NCI-H510A treated with DMSO at 0.1 percent for 48 hours (cell line): ENCODE measurements at places on chromosomes 6 and 20.

DNA sequence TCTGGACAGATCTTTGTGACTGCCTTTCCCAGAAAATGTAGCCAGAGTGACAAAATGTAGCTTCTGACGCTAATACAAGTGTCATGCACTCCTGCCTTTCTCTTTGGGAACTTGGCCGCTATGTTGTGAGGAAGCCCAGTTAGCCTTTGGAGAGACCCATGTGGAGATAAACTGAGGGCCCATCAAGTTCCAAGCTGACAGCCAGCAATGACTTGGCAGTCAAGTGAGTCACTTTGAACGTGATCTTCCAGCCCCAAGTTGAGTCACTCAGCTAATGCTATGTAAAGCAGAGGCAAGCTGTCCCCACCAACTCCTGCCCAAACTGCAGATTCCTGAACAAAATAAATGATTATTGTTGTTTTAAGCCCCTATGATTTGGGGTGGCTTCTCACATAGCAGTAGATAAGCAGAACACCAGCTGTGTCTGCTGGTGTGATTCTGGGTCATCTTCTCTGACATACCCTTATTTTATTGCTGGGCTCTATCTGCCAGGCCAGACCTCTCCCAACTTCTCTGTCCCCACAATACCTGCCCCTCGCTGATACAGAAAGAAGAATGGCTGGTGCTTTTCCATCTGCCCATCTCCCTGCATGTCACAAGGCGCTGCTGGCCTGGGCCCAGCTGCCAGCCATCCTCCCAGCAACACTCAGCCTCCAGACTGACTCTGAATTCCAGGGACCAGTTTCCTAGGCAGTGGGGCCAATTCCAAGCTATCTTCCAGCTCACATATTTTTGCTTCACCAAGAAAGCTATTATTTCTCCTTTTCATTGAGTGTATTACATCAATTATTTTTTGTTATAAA, 274.8 kb downstream of the LRFN2 start:
- no peak for DNase-seq

DNA sequence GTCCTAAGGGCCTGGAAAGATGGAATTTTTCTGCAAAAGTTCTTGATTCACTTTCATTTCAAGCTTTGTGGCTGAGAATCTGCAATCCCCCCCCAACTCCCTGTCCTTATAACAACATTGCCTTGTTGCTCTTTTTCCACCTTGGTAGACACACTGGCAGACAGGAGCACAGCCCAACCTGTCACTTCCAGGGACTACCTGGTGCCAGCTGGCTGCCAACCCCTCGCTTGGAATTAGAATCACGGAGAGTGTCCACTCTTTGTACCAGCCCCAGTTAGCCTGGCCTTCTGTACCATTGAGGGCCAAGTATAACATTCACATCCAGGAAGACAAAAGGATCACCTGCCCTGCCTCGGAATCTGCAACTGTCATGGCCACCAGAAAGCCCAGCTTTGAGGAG, 74.7 kb downstream of the POPDC3 start:
- no peak for DNase-seq

DNA sequence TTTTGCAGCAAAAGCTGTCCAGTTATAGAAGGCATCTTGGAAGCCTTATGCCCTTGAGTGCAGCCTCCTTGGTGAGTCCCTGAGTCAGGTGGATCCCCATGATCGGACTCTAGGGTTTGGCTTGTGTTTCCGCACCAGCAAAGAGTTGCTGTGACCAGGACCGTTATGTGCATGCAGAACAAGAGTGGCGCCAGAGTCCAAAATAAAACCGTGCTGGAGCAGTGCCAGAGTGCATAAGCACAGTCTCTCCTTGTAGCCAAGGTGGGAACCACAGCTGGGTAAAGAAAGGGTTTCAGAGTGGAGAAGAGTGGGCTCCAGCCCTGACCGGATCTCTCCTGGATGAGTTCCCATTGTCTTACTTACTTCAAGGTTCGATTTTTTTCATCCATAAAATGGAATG, 58.6 kb downstream of the FOXA2 start:
- no peak for DNase-seq

- peak; percentile 18 for DNase-seq
Observed at GRCh38 chr6:74969591-74970267, 236.1 kb downstream of the COL12A1 start.

GRCh38 chr6:156719395-156719719, 57.8 kb upstream of the ARID1B start:
- DNase-seq, result no peak

DNA sequence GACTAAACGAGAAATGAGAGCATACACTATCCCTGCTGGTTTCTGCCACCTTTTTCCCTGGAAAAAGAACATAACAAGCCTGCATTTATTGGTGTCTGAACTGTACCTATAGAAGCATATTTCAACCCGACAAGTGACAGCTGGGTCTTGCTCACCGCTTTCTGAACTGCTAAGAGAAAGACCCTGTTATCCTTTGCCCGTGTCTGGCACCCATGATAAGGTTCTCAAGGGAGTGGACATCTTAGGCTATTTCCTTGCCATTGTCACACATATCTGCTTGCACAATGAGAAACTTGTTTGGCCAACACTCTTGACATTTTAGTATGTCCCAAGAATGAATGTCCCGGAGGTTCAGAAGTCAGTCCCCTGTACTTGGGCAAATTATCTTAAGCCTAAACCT, 19.3 kb downstream of the RIPOR2 start:
- DNase-seq, result no peak

DNA sequence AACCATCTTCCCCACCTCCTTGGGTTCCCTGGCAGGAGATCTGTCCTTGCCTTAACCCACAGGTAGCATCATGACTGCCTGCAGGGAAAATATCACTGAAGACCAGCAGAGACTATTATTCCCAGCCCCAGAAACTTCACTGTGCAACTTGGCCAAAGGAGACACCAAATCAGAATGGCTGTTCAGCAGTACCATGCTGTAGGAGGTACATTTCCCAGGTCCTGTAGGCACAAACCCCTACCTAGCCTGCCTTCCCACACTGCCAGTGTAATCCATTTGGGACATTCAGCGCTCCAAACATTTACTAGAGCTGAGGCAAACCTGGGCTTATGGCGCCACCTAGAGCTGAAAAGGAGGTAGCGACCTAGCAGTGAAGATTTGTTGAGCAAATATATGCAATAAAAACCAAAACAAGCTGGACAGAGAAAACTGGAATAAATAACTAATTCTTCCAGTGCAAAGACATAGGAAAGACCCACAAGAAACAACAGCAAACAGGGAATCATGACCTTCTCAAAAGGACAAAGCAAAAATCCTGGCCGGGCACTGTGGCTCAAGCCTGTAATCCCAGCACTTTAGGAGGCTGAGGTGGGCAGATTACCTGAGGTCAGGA, 60.3 kb downstream of the VTA1 start:
- DNase-seq, result peak; percentile 21

GRCh38 chr6:114096561-114097172, 125.7 kb upstream of the HDAC2 start:
- peak; percentile 47 for DNase-seq

DNA sequence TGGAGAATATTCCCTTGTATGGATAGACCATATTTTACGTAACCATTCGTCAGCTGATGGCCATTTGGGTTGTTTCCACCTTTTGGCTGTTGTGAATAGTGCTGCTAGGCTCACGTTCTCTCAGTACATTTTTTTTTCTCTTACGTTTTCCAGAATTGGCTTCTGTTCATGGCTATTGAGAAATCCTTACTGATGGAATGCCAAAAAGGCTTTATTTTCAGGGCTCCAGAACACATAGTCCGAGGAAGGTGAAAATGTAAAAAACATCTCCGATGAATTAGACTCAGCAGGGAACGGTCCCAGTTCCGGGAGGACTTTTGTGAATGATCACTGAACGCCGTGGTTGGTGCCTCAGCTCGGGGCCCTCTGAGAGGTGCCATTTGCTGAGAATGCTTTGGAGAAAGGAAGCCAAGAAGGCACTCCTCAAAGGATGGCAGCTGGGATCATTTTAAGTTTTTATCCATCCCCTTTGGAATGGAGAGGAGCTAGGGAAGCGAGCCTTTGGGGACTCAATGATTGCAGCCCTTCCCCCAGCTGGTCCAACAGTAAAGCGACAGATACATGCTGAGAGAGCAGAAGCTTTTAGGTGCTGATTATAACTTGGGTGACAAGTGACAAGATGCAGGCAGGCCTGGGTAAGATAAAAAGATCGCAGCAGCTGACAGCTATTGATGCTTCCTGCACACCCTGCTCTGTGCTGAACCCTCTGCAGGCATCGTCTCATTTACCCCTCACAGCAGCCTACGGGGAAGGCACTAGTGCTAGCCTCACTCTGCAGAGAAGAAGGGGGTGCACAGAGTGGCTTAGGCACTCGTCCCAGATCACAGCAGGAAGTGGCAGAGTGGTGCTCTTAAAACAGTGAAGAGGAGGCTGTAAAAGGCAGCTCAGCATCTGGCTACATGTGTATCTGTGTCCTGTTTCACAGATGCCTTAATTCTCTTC, 133.4 kb upstream of the KCNG1 start:
- no peak for DNase-seq

- peak; percentile 57 for DNase-seq
Observed at GRCh38 chr6:139374357-139375225, at the start of gene CITED2. CITED2 (minus strand) TSS chr6:139374648; CDS start chr6:139373944, 704 bp downstream.

- peak; percentile 62 for DNase-seq
Observed at GRCh38 chr6:153043719-153044118, 41.2 kb upstream of the MTRF1L start.

DNA sequence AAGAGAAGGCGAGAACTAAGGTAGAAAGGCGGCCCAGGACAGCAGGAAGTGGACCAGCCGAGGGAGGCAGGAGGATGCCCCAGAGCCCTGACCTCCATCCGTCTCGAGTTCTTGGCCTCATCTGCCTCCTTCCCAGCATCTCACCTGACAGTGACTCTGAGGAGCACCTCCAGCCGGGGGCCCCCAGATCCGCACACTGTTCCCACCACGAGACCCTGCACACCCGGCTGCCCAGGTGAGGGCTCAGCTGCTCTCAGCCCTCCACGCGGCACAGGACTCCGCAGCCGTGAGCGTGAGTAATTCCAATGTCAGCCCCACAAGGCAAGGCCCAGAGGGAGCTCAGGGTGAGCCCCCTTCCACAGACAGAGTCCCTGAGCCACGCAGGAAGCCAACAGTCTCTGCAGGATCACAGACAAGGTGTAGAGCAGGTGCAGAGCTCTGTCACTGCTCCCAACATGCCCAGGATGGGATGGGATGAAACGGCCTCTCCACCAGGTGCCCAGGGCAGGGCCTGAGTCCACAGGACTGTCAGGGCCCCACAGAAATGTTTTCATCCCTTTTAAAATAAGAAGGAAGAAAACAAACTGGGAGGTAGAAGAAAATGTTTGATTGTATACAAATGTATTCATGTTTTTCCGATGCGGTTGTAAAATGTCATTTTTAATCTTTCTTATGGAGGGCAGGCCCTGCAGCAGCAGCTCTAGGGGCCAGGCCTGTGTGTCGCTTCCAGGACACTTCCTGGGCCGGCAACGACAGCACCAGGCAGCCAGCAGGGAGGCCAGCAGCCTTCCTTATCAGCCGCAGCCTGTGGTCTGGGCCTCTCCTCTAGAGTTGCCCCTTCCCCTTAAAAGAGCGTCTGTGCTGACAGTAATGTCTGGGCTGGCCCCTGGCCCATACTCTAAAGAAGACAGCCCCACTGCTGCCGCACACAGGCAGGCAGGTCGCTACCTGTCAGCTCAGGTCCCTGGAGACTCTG, 66.9 kb downstream of the DLL1 start:
- no peak for DNase-seq

DNA sequence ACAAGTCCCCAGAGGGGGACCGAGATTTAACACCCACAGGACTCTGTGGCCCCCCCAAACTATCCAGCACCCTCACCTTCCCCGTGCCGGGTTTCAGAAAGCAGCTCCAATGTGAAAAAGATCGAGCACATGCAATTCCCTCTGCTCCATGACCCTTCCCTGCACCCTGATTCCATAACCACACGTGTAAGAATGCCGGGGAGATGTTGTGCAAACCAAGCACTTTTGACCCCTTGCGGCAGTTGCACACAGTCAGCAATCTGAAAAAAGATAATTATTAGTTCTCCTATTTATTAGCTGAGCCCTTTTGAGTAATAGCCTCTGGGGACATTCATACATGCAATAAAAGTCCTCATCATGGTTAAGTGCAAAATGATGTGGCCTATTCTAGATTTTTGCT, 13.0 kb downstream of the FOXQ1 start:
- no peak for DNase-seq

DNA sequence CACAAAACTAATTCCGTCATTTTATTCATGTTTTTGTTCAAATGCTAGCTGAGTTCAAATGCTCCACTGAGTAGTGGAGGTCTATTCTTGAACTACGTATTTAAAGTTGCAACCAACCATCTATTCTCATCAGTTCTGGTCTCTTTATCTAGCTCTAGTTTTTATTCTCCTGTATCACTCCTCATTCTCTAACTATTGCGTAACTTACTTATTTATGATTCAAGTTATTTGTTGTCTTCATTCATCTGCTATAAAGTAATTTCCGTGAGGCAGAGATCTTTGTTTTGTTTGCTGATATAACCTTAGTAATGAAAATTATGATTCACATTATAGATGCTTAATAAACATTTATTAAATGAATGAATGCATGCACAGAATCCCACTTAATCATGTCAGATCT, 221.6 kb upstream of the ASCC3 start:
- no peak for DNase-seq

GRCh38 chr6:85452441-85452881, 2.6 kb downstream of the NT5E start:
- no peak for DNase-seq

DNA sequence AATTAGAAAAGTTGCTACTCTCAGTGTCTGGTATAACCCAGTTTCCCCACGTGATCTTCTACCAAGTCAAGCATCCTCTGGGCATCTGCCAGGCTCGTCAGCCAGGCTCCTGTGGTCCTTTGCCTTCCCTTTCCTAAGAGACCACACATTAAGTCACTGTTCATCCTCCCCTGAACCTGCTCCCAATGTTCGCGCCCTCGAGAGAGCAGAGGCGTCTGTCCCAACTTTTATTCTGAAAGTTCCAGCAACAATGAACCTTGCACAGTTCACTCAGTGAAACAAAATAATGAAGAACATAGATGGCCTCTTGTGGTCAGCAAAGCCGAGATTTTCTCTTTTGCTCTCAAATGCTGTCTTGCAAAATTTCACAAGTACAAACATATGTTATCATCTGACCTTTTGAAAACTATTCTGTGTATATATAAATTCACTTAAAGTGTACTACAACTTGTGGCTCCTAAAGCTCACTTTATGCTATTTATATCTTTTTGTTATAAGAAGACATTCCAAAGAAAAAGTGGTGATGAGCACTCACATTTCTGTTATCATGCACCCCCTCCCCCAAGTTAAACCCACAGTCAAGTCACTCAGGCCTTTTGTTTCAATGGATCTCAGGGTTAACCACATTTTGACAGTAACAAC, 39.2 kb upstream of the NHSL1 start:
- no peak for DNase-seq

- DNase-seq, result peak; percentile 47
Observed at GRCh38 chr6:137707590-137708360, 159.3 kb upstream of the TNFAIP3 start.

- peak; percentile 27 for DNase-seq
Observed at GRCh38 chr6:50145125-50145524, 95.4 kb upstream of the DEFB112 start.
